ENCODE measurements at places on chromosomes 12 and 14.

DNA sequence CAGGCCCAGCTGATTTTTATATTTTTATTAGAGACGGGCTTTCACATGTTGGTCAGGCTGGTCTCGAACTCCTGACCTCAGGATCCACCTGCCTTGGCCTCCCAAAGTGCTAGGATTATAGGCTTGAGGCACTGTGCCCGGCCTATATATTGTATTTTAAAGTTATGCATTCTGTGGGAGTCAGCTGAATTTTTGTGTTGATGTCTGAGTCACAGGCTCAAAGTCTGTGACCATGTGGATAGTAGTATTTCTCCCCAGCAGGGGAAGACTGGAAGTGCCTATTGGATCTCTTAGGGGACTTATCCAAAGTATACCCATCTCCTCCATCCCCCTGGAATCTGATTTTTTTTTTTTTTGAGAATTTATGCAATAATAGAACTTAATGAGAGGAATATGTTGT is 43.8 kb upstream of the ATF1 start:
- DNase-seq = peak; percentile 16

- no peak for DNase-seq
These were observed 206.2 kb downstream of the FSCB start for GRCh38 chr14:44300916-44301315.

DNA sequence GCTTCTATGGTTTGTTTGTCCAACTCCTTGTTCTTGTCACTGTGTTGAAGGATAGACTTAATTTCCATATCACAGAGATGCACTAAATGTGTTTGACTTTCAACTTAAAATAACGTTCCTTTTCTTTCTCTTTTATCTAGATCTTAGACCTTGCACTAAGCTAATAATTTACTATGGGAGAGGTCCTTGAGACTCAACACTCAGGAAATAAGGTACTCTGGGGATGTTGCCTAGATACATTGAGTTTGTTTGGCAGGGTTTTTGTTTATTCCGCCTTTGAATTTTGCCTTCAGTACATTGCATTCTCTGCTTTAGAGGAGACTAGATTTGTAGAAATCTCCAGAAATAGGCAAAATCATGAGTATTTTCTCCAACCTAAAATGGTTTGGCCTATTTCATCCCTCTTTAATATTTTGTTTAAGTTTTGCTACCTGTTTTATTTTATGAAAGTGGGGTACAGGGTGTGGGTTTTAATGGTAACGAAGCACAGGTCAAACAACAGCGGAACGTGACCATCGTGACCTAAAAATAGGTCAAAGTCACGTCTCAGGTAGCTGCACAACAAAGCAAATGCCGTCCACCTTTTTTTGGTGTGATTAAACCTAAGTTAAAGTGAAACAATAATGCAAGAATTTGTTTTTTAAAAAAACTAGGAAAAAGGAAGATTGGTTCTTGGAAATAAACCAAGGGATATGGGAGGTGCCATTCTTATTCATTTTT is 115.3 kb upstream of the CPSF6 start:
- DNase-seq = no peak

DNA sequence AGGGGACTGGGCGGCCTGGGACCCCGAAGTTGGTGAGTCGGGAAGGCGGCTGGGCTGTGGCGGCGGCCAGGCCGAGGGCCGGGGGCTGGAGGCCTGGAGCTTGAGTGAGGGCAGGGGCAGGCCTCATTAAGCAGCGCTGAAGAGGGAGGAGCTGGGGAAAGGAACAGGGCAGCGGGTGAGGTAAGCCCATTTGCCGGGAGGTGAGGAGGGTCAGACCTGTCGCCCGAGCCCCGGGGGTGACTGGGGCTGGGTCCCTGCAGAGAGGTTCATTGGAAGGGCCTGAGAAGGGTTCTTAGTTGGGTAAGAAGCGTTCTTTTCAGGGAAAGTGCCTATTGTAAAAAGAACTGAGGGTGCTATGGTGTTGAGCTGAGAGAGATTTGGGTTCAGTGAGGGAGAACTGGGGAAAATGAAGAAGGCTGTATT is 441 bp downstream of the RAB5B start:
- peak; percentile 55 for DNase-seq

- no peak for DNase-seq
These were observed 112.8 kb downstream of the CHST11 start for GRCh38 chr12:104569346-104570173.

DNA sequence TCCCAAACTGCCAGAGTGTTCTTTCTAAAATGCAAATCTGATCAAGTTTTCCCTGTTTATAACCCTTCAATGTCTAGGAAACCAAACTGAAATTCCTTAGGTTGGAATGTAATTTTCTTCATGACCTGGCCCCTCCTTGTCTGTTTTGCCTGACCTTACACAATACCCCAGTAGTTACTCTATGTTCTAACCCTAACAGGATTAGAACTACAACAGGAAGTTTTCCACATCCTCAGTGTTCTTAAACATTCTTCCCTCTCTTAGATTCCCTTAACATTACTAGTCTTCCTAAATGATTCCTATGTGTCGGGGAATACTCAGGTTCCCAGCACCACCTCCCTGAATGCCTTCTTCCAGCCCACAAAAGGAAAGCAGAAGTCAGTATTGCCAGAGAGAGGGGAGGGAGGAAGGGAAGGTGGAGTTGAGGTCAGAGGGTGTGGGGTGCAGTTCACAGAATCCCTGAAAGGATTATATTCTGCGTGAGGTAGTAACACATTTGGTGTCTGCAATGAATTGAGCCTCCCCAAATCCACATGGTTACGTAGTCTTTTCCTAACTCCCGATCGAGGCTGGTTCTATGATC is 72.6 kb downstream of the BBS10 start:
- DNase-seq = no peak

GRCh38 chr14:64117671-64118402 is 176.3 kb downstream of the ESR2 start:
- DNase-seq = no peak

GRCh38 chr14:61567838-61568571 is 127.3 kb upstream of the HIF1A start:
- DNase-seq = no peak

DNA sequence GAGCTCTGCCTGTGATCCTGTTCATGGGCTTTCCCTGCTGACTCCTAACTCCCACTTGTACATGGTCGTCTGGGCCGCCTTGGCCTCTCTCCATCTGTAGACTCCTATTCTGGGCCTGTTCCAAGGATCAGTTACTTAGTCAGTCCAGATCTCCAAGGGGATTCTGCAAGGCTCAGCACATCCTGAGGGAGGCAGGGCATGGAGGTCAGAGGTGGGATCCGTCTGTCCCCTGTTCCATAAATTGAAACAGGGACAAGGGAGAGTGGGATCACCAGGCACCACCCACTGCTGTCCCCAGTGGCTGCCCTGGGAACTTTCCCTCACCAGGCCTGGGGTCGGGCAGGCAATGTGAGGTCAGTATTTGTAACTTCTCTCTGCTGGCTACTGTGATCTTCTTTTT is 43.5 kb downstream of the KCTD10 start:
- no peak for DNase-seq

DNA sequence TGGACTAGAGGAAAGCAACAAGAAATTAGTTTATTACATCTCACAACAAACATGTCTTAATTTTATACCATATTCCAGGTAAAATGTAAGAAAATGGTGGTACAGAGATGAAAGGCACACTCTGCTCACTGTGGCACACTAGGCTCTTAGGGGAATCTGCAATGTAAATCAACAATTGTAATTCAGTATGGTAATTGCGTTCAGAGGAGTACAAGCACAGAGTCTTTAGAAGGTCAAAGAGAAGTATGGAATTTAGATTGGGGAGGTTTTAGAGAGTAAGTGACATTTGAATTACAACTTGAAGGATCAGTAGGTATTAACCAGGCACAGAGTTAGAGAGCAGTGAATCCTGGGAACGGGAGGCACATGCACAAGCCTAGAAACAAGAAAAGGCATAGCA is 694.0 kb upstream of the USP15 start:
- DNase-seq = no peak

- no peak for DNase-seq
These were observed 663.8 kb downstream of the C12orf50 start for GRCh38 chr12:87365423-87365822.

All from EL (cell line).